Endothelial cell (in vitro differentiated cells): ENCODE measurements at places on chromosomes 7 and 10.

DNA sequence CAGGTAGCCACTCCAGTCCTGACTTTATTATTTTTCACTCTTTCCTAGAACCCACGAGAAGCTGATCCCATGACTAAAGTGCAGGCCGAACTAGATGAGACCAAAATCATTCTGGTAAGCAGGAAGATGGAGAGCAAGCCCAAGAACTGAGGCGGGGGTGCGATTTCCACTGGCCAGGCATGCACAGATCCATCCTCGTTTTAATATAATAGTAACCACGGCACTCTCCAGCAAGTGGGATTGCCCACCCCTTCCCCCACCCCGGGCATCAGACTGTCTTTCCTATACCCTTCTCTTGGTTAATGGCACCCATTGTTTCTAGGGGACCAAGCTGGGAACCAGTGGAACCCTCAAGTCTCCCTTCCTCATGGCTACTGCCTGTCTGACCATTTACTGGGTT, 7.3 kb downstream of the YKT6 start:
- no peak for DNase-seq

DNA sequence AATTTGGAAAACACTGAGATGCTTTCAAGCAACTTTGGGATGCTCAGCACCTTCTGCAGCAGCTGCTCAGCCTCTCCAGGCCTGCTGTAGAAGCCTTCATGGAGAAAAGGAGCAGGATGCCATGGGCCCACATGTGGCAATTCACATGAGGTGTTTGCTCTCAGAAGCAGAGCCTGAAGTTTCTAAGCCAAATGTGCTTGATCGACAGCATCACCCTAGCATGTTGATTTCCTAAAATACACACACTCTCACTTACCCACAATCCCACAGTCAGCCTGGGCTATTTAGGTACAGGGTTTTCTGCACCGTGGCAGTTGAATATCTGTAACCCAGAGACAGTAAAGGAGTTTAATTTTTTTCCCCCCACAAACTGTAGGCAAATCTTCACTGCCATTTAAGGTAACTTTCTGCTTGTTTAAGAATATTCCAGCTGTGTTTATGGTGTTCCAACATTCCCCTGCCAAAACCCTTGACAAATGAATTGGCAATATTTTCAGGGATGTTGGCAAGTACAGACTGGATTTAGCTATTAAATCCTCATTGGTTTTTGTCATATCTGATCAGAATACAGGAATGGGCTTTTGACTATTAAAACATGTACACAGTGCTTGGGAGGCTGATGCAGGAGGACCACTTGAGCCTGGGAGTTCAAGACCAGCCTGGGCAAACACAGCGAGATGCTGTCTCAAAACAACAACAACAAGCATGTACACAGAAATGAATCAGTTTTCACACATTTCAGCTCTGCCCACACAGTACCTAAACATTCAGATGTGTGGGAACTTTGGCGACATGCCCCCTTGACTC, 244.2 kb downstream of the CELF2 start:
- DNase-seq: no peak

DNA sequence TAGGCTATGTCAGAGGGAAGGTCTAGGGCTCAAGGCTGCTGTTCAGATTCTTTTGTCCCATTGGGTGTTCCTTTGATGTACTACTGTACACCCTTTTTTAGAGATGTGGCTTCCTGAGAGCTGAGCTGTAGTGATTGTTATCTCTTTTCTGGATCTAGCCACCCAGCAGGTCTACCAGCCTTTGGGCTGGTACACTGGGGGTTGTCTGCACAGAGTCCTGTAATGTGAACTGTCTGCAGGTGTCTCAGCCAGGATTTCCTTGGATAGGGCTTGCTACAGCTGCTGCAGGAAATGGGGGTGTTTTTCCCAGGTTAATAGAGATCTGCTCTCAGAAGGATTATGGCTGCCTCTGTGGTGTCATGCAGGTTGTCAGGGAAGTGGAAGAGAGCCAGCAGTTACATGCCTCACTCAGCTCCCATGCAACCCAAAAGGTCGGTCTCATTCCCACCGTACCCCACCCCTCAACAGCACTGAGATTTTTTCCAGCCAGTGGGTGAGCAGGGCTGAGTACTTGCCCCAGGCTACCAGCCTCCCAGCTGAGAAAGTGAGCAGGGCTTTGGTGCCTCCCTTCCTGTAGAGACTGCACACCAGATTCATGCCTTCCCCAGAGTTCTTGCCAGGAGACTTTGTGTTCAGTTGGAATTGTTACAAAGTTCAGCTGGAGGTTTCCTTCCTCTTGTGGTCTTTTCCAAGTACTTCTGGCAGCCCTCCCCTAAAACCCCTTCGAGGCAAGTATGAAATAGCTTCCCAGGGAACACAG, 63.3 kb downstream of the ZNF107 start:
- DNase-seq: no peak

- DNase-seq: no peak
These were observed 472.9 kb upstream of the COBL start for GRCh38 chr7:51789489-51789888.

- DNase-seq: no peak
These were observed 73.5 kb upstream of the PRR15 start for GRCh38 chr7:29490094-29490607.

GRCh38 chr10:70964245-70964644, 75.9 kb upstream of the PCBD1 start:
- no peak for DNase-seq

DNA sequence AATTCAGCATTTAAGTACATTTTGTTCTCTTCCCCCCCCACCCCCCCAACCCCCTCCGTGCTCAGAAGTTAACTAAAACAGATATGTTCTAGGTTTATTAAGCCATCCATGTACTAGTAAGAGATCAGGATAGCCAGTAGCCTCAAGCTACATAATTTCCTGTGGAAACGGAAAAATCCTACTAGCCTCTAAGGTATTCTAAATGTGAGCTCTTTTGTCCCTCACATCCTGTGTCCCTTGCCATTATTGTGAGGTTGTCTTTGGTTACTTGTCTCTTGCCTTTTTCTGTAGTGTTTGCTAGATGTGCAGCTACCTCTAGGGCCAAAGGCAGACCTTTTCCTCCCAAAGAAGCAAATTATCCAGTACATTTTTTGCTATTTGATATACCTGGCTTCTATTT, 92.1 kb downstream of the BTRC start:
- DNase-seq: no peak

DNA sequence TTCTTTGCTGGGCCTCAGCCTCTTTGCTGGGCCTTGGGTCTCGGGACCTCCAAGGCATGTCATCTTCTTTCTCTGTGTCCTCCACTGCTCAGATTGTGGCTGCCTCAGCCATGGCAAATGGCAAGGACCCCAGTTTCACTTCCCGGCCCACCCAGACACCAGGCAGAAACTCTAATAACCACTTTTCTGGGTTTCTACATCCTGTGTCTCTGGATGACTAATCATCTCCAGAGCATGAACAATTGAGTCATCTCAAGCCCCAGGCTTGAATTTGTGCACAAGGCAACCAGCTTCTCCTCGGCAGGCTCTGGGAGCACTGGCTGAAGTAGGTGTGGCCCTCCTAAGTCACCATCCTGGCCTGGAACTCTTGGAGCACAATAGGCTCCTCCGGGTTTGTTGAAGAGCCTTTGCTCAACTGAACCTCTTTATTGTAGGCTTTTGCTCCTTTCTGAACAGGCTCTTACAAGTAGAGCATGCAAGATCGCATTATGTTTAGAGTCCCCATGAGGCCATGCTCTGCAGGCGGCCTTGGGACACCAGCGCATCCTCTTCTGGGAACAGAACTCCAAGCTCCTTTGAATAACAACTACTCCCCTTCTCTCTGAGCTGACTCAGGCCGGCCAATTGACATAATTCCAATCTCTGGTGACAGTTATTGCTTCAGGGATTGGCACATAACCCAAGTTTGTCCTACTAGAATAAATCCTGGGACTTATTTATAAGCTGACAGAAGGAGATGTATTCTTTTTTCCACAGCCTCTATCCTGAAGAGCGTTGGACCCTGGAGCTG, 218.1 kb downstream of the WDR11 start:
- no peak for DNase-seq

DNA sequence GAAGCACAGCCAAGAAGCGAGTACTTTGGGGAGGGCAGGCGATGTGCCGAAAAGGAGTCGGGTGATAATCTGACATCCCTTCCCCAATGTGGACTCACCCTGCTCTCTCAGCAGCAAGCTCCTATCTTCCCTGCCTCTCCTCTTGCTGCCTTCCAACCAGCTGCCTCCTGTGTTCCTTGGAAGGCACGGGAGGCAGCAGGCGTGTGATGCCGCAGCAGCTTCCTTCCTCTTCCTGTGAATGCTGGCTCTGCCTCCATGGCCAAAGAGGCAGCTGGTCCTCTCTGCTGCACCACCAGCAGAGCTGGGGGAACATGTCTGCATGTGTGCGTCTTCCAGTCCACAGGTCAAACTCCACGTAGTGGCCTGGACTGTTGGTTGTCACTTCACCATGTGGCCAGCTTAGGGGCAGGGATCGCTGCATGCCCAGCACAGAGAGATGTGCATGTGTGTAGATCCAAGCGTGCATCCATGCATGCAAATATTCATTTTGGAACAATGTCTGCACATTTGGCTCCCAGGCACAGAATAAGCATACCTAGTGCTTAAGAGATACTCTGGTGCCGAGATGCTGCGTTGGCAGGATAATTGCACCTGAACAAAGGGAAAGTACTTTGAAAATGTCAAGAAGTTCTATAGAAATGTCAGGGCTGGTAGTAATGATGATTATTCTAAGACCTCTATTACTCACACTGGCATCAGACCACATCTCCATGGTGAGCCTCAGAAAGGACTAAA, 499.8 kb downstream of the PLXNA4 start:
- DNase-seq: no peak

GRCh38 chr10:24425151-24425550, 216.2 kb downstream of the KIAA1217 start:
- DNase-seq: no peak

GRCh38 chr7:41691286-41692190, 11.4 kb downstream of the INHBA start:
- no peak for DNase-seq

DNA sequence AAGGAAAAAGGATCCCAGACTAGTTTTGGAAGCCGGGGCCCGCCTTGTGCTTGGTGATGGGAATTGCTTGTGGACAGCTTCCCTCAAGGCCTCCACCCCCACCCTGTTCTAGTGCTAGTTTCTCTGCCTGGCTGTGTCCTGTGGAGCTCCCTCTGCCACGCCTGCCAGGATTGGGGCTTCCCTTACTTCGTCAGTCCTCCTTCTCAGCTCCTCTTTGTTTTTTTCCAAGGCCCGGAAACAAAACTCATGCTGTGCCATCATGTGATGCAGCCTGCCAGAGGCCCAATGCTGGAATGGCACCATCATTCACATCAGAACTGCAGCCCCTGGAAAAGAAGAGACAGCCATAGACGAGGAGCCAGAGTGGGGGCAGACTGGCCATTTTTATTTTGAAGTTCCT, 11.2 kb downstream of the YKT6 start:
- DNase-seq: no peak

GRCh38 chr7:52475001-52475582, 560.3 kb upstream of the POM121L12 start:
- DNase-seq: no peak

GRCh38 chr7:140304191-140304799, 94.0 kb downstream of the SLC37A3 start:
- no peak for DNase-seq

DNA sequence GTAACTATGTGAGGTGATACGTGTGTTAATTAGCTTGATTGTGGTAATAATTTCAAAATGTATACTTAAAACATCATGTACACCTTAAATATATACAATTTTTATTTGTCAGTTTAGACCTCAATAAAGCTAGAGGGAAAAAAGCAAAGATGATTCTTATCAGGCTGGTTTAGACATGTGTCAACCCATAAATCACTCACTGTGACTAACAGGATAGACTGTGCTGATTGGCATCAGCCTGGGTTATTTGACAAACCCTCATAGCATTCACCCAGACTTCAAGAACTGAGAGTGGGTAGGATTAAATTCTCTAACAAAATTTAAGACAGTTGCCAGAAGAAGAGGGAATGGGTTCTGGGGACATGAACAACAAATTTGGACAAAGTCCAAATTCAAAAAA, 73.8 kb upstream of the TMEM140 start:
- no peak for DNase-seq

DNA sequence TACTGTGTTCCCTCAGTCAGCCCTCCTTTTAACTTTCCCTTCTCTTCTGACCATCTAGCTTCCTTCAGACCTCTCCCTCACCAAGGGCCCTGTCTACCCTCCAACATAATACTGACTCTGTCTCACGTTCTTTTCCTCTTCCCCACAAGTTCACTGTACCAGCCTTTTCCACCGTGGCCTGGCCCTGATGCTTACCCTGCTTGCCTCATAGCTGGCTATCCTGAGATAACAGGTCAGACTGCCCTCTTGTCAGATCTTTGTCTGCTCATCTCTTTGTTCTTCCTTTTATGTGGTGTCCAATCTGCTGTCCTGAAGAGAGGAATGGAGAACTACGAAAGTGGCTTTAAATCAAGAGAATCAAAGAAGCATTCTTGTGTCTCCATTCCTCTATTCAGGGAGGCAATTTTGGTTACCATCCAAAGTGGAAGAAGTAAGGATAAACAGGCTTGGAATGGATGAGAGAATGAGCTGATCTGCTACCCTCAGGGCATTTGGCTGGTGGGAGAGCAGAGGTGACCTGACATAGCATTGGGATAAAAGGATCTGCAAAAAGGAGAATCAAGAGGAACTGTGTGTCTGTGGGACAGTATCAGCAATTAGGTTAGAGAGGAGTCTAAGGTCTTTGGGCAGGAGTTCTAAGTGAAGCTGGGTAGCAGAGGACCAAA, 8.1 kb downstream of the BTAF1 start:
- DNase-seq: no peak

- no peak for DNase-seq
These were observed 95.7 kb upstream of the GLI3 start for GRCh38 chr7:42332605-42333222.

GRCh38 chr7:140229591-140230515, 53.1 kb upstream of the KDM7A start:
- peak; percentile 36 for DNase-seq

- DNase-seq: no peak
These were observed 42.2 kb upstream of the BHLHA15 start for GRCh38 chr7:98168904-98169621.

DNA sequence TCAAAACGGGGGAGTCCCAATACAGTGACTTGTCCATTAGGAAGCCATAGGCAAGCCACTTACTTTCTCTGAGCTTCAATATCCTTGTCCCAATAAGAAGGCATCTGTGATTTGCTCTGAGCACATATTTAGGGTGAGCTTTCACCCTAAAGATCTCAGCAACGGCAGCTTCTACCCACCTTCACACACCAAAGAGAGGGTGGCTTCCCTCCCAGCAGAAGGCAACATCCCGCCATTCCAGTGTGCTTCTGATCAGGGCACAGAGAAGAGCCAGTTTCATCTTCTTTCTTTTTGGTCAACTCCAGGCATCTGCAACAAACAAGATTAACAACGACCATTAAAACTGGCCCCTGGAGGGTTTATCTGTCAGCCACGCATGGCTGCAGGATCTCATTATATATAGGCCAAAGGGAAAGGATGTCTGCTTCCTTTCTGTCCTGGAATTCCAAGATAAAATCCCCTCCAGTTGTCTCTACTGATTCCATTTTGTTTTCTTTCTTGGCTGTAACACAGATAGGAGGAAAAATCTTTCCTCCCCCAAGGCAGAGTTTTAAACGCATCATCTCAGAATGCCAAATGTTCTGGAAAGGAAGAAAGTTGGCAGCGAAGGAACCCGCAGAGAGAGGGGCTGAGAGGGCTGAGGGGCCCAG, 491 bp upstream of the SH2D4B start:
- no peak for DNase-seq
